Activated naive CD8-positive, alpha-beta T cell treated with anti-CD3 and anti-CD28 coated beads, Interleukin-2, amount 10 ng/mL, durations not matched to agents 7 days and 5 days (primary cell): ENCODE measurements at places on chromosomes 6 and 20. TPM values are rescaled to one million over a fixed set of nuclear protein-coding genes. Genes with fewer than 3 reads are reported as not detected.

- no peak overlapping the region for H3K27ac ChIP-seq
- DNase-seq, result no peak
- H3K36me3 ChIP-seq, result no peaks in the 10 kb centered on the region
- no peaks in the 10 kb centered on the region for H3K27me3 ChIP-seq
- H3K4me3 ChIP-seq, result no peak overlapping the region
These were observed 423.4 kb upstream of the IMPG1 start for GRCh38 chr6:76495909-76496308.

GRCh38 chr6:157221817-157222175 lies 101.5 kb downstream of the TMEM242 start:
- no peaks in the 10 kb centered on the region for H3K36me3 ChIP-seq
- peak overlapping the region; percentile 80 for H3K4me3 ChIP-seq
- DNase-seq, result no peak
- H3K4me1 ChIP-seq, result peaks cover 21% of the 10 kb centered on the region
- H3K27ac ChIP-seq, result peak overlapping the region; percentile 95
- no peaks in the 10 kb centered on the region for H3K27me3 ChIP-seq

DNA sequence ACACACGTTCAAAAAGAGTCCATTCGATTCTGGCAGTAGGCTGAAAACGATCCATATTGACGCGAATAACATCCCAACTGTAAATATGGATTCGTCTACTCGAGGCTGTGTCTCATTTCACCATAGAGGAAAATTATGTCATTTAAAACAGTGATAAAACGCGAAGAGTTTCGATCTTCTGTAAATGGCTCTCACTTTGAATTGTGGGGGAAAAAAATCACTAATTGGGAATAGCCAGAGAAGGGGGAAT lies 845 bp upstream of the MARCKS start:
- DNase-seq, result no peak
- H3K27ac ChIP-seq, result no peak overlapping the region
- H3K27me3 ChIP-seq, result peaks cover 52% of the 10 kb centered on the region
- peaks cover 18% of the 10 kb centered on the region for H3K4me1 ChIP-seq
- H3K4me3 ChIP-seq, result no peak overlapping the region

GRCh38 chr20:56098981-56099500 lies 93.7 kb upstream of the CBLN4 start:
- H3K4me1 ChIP-seq, result no peaks in the 10 kb centered on the region
- no peaks in the 10 kb centered on the region for H3K36me3 ChIP-seq
- H3K27ac ChIP-seq, result no peak overlapping the region
- no peak for DNase-seq
- H3K4me3 ChIP-seq, result no peak overlapping the region

- no peaks in the 10 kb centered on the region for H3K36me3 ChIP-seq
- no peak overlapping the region for H3K4me3 ChIP-seq
- no peaks in the 10 kb centered on the region for H3K27me3 ChIP-seq
- H3K4me1 ChIP-seq, result no peaks in the 10 kb centered on the region
These were observed 454.7 kb downstream of the TFAP2B start for GRCh38 chr6:51273228-51273961.

GRCh38 chr6:39714802-39715201 lies 10.4 kb downstream of the KIF6 start:
- peaks cover 9% of the 10 kb centered on the region for H3K27me3 ChIP-seq
- DNase-seq, result no peak
- H3K36me3 ChIP-seq, result no peaks in the 10 kb centered on the region
- no peaks in the 10 kb centered on the region for H3K4me1 ChIP-seq
- H3K27ac ChIP-seq, result no peak overlapping the region

- no peak overlapping the region for H3K4me3 ChIP-seq
- no peak overlapping the region for H3K27ac ChIP-seq
- no peak for DNase-seq
- peaks cover 30% of the 10 kb centered on the region for H3K27me3 ChIP-seq
These were observed 5.1 kb downstream of the SPINT3 start for GRCh38 chr20:45510242-45510862.

DNA sequence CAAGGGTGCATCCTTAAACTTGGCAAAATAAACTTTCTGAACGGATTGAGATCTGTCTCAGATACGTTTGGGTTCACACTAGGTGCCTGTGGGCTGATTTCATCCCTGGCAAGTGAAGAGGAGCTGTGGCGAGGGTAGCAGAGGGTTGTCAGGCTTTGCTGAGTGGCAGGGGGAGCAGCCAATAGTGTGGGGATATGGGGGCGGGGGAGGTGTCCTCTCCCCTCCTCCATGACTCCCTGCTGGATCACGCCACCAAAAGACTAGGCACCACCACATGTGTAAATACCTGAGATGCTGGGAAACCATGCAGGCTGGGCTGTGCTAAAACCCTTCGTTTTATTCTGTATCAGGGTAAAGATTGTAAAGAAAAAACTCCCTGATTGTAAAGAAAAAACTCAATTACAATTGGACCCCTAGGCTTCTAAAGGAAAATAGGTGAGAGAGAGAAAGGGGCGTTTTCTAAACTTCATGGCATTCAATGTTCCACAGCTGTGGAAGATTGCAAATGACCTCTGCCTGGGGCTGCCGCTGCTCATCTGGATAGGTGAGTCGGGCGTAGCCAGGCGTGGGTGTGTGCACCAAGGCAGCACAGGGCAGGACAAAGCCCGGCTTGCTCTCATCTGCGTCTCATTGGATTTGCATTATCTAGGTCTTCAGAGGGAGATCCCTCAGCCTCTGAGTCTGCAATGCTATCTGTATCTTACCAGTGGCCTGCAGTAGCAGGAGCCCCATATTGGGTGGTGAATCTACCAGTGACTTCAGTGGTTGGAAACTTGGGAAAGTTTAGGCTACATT lies 26.9 kb upstream of the ADTRP start:
- H3K27ac ChIP-seq, result no peak overlapping the region
- peaks cover 2% of the 10 kb centered on the region for H3K36me3 ChIP-seq

- H3K36me3 ChIP-seq, result peaks cover 2% of the 10 kb centered on the region
- H3K27ac ChIP-seq, result no peak overlapping the region
- H3K27me3 ChIP-seq, result peaks cover 87% of the 10 kb centered on the region
- DNase-seq, result no peak
These were observed 19.4 kb downstream of the ULBP1 start for GRCh38 chr6:149983145-149983544.

GRCh38 chr6:34391473-34391785 lies 1.0 kb downstream of the NUDT3 start:
- no peaks in the 10 kb centered on the region for H3K36me3 ChIP-seq
- DNase-seq, result no peak
- H3K27ac ChIP-seq, result no peak overlapping the region
- H3K27me3 ChIP-seq, result no peaks in the 10 kb centered on the region
- peaks cover 6% of the 10 kb centered on the region for H3K4me1 ChIP-seq

- no peaks in the 10 kb centered on the region for H3K4me1 ChIP-seq
- peaks cover 5% of the 10 kb centered on the region for H3K36me3 ChIP-seq
- no peak within 1 kb of the TSS for H3K27ac ChIP-seq
- H3K4me3 ChIP-seq, result no peak within 1 kb of the TSS
- no peaks in the 10 kb centered on the region for H3K27me3 ChIP-seq
These were observed at the start of gene SLC22A1 for GRCh38 chr6:160121558-160121957. SLC22A1 (plus strand) TSS chr6:160121815; CDS start chr6:160121936, 121 bp downstream.

DNA sequence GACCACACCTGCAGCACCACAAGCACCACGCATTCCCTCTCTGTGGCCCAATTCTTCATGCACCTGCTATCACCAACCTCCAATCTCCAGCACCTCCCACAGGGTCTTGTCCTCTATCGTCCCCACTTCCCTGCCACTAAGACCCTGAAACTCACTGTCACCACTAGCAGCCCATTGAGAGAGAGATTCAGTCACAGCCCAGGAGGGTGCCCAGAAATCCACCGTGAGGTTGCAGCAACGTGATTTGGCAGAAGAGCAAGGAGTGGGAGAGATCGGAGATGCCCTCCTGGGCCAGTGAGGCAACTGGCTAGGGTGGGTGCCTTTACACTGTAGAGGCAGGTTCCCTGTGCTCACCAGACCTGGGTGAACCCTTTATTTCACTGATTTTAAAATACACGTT lies 90.1 kb downstream of the ANKRD60 start:
- no peaks in the 10 kb centered on the region for H3K4me1 ChIP-seq
- DNase-seq, result no peak
- no peaks in the 10 kb centered on the region for H3K36me3 ChIP-seq
- H3K27ac ChIP-seq, result no peak overlapping the region
- H3K27me3 ChIP-seq, result peaks cover 30% of the 10 kb centered on the region

GRCh38 chr6:166450167-166450873 lies 67.6 kb upstream of the MPC1 start:
- H3K27me3 ChIP-seq, result peaks cover 6% of the 10 kb centered on the region
- H3K4me1 ChIP-seq, result no peaks in the 10 kb centered on the region

- no peaks in the 10 kb centered on the region for H3K27me3 ChIP-seq
- no peaks in the 10 kb centered on the region for H3K36me3 ChIP-seq
These were observed 8.8 kb upstream of the C20orf144 start for GRCh38 chr20:33653218-33653899.

GRCh38 chr6:111789598-111789997 lies 83.7 kb downstream of the FYN start:
- no peak overlapping the region for H3K27ac ChIP-seq
- no peak overlapping the region for H3K4me3 ChIP-seq
- no peak for DNase-seq

Gene TAF4
- 22.6 TPM for total RNA-seq

Gene TCF15
- not detected for total RNA-seq

Gene LPA
- not detected for total RNA-seq

Gene JAG1
- 0.28 TPM for total RNA-seq

Gene ECT2L
- not detected for total RNA-seq
